ENCODE measurements at places on chromosomes 2 and 18.

GRCh38 chr2:191888400-191889166, 41.7 kb upstream of the CAVIN2 start:
- DNase-seq, result no peak

- no peak for DNase-seq
Measured at GRCh38 chr2:229675569-229675968, 38.8 kb downstream of the DNER start.

- DNase-seq, result no peak
Measured at GRCh38 chr2:65071499-65072180, 15.4 kb downstream of the CEP68 start.

GRCh38 chr18:2651981-2652380, 3.5 kb upstream of the SMCHD1 start:
- DNase-seq, result no peak

DNA sequence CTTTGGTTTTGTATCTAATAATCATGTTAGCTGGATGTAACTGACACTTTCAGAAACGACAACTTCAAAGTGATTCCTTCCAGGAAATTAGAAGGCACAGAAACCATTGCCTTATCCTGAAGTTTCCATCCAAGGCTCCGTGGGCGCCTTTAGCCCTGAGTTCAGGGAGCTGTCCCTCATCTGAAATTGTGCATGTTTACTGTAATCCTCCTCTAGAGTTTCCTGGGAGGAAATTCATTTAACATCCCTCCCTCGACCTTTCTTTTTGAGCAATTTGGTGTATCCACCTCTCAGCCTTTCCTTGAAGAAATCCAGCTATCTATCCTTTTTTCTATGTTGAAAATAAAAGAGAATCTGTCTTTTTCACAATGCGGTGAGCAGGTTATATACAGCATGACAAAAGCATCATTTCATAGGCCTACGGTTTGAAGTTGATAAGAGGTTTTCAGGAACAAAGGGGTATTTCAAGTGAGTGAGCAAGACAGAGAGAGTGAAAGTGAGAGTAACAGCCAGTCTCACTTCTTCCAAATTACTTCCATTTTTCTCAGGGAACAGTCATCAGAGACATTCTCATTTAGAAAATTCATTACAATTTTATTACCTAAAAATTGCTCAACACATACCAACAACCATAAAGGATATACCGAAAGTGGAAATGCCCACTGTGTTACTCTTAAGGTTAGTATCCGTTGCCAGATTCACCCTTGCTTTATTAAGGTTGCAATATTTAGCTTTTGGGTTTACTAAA, 167.3 kb downstream of the MREG start:
- DNase-seq, result no peak

- DNase-seq, result no peak
Measured at GRCh38 chr2:134693359-134694330, 25.2 kb downstream of the TMEM163 start.

- peak; percentile 71 for DNase-seq
Measured at GRCh38 chr2:241109210-241110088, 7.4 kb upstream of the MTERF4 start.

- no peak for DNase-seq
Measured at GRCh38 chr2:26913606-26913998, 56.8 kb upstream of the MAPRE3 start.

- DNase-seq, result no peak
Measured at GRCh38 chr2:132731441-132731840, 61.4 kb upstream of the LYPD1 start.

DNA sequence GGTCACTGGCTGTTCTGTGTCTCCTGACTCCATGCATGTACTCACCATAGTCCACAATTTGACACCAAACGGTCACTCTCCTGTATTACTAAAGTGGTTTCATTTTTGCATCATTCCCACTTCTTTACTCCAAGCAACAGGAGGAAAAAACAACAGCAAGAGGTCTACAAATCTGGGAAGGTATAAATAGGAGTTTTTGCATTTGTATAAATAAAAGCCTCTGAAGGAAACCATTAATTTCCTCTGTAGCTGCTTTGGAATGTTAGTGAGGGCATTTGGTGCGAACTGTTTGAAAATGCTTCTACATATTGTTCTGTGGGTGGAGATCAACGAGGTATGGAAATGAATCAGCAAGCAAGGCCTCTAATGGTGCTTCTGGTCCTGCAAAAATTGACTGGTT, 148.5 kb upstream of the DLX2 start:
- no peak for DNase-seq

GRCh38 chr2:128280158-128280871, 38.4 kb downstream of the HS6ST1 start:
- DNase-seq, result peak; percentile 2

GRCh38 chr2:8258406-8258805, 423.4 kb upstream of the ID2 start:
- DNase-seq, result no peak

DNA sequence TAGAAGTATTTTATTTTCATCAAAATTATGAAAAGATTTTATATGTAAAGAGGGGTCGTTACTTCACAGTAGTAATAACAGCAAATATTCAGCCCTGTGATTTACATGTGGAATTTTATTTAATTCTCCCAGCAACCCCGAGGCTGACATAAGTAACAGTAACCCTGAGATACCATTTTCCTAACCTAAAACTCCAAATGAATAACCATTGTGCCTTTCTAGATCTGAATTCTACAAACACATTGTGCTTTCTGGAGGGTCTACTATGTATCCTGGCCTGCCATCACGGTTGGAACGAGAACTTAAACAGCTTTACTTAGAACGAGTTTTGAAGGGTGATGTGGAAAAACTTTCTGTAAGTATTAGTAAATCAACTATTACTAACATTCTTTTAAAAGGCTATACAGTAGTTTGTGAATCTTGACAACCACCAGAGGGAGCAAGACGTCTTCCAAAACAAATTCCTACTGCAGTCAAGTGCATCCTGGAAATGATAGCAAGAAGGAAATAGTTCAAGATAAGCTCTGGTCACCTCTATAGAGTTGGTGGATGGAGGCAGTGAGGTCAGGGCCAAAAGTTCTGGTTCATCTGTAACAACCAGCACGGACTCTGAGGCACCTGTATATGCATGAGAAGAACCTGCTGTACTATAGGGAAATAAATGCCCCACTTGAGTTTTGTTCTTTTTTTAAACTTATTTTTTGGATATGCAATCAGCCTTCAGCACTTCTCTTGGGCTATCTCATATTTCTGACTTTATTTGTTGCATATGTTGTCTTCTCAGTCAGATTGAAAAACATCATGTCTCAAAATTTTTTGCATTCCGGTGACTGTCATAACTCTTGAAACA, 37.4 kb downstream of the ACTR2 start:
- DNase-seq, result no peak

DNA sequence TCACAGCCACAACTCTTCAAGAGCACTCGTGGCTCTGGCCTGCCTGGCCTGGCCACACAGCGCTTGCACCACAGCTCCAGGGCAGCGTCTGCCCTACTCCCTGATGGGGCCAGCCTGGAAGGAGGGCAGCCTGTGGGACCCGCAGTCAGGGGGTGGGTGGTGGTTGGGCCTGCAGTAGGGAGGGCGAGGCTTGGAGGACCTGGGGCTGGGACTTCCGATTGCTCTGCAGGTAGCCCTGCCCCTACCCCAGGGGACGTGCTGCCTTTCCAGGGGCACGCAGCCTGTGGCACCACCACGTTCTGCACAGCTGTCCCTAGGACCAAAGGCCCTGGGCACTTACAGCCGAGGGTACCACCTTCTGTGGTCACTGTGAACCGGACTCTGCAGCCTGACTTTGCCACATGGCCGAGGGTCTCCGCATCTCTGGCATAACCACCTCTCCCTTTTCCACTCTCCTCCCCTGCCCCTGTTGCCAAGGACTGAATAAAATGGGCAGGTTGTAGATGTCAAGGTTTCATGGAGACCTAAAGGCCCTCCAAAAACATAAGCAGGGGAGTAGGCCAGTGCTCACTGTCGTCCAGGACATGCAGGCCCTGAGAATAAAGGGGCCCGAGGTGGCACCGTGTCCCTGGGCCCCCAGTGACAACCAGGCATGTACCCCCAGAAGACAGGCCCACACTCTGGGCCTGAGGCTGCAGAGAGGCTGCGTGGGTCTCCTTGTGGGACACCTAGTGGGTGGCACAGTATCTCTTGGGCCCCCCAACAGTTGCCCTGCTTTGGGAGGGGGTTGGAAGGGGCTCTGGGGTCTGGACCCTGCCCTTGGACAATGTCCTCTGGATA, 87.3 kb downstream of the INHBB start:
- DNase-seq, result no peak

DNA sequence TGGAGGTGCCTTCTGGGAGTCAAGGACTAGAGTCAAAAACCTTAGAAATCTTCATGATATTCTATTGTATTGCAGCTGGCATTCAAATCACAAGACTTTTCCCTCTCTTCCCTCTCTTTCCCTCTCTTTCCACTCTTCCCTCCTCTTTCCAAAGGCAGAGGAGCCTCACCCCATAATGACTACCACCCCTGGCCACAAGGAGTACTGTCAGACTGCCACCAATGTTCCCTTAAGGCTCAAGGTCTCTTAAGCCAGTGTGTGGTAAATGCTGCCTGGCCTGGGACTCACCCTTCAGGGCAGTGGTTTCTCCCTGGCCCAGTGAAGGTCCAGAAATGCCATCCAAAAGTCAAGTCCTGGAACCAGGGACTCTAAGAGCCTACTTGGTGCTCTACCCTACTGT, 605.9 kb upstream of the PKDCC start:
- DNase-seq, result no peak

DNA sequence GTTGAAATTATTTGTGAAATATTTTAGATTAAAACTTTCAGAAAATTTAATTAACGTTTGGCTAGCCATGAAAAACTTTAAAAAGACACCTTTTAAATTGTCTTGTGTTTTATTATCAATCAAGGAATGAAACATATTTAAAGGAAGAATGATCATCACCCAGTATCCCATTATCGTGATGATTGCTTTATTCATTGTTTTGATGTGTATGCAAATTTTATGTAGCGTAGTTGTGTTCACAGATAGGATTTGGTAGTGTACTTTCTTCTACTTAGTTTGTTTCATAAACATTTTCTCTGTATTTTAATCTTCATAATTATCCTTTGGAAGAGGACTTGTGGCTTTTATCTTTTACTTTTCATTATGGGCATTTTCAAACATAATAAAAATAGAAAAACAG, 7.8 kb downstream of the GRHL1 start:
- DNase-seq, result no peak

GRCh38 chr18:46899274-46899948, 17.9 kb downstream of the PIAS2 start:
- no peak for DNase-seq

GRCh38 chr18:23043803-23044376, 91.4 kb upstream of the CABLES1 start:
- no peak for DNase-seq

- DNase-seq, result no peak
Measured at GRCh38 chr2:42195559-42195958, 26.4 kb downstream of the EML4 start.

DNA sequence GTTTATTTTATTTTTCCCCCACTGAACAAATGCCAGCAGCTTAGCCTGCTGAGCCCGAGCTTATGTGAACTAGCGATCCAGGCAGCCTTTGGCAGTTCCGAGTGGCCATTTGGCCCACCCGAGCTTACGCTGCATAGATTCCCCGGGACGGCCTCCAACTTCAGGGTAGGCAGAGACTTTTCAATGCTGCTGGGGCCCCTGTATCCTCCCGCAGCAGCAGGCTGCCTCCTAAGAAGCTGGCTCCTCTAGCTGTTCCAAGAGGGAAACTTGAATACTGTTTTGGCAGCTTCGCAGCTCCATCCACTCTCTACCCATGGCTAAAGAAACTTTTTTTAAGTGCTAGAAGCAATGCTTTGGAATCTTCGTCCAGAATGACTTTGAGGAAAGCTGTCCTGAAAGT, 295.2 kb downstream of the SS18 start:
- no peak for DNase-seq

DNA sequence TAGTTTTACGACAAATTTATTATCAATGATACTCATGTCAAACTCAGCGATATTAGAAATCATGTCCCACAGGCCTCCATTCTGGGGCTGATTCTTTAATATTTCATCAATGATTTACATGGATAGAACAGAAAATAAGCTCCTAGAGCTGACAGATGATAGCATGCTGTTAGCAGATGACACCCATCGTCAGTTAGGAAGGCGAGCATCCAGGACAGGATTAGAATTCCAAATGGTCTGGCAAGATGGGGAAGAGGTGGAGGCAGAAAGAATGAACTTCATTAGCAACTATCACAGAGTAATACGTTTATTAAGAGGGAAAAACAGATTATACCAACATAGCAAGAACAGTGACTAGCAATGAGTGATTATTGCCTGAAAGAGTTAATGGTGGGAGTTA, 46.2 kb upstream of the ACVR1 start:
- DNase-seq, result no peak

DNA sequence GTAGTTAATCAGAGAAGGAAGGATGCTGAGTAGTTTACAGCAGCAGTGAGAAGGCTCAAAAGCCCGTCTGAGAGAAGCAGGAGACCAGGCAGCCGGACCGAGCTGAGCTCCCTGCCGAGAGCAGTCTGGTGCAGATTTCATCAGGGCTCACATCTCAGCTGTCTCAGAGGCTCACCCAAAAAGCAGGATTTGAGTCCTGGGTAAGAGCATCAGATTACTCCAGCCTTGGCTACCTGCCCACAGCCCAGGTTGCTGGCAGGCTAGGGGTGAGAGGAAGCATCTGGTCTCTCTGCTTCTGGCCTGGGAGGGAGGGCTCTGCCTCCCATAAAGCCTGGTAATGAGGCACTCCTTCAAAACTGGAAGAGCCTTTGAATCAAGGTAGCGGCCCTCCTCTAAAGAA, 140.5 kb downstream of the ST6GAL2 start:
- DNase-seq, result no peak

GRCh38 chr2:181317511-181317910, 139.7 kb upstream of the ITGA4 start:
- DNase-seq, result no peak

DNA sequence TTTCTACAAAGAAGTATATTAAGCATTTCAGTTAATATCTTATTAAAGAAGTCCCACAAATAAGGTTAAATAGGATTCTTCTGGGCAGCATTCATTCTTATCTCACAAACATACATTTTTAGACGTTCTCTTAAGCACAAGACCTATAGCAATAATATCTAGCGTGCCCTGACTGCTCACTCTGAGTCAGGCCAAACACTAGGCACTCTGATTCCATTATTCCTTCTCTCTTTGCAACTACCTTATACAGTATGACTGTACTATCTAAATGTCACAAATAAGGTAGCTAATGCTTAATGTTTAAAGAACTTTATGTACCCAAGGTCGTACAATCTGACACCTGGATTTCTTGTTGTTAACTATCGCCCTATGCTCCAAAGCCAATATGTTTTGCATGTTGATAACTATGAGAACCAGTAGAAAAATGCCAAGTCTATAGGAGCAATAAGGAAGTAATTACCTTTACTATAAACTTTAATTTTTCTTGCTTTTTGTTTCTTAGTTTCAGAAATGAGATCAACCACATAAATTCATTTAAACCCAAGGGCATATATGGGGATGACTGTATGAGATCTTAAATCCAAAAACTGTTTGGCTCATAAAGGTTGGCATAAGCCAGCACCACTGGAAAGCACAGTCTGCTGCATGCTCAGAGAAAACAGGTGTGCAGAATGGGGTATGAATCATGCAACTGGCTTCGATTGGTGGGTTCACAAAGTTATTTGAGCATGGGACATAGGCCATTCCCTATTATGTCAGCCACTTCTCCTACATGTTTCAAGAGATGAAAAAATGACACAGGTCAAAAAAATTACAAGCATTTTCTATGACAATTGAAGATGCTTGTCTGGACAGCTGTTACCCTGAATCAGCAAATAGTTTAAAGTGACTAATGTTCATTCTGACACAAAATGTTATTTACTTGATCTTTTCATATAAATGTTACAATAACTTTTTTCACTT, 352.0 kb downstream of the IRS1 start:
- no peak for DNase-seq

Measured in T-helper 2 cell (primary cell).